Stimulated activated naive CD4-positive, alpha-beta T cell treated with Interleukin-2 at 50 U/mL for 16 hours (primary cell): ENCODE measurements at places on chromosomes 1 and 21.

- DNase-seq, result no peak
These were observed 61.3 kb downstream of the DMRTB1 start for GRCh38 chr1:53520481-53520880.

- DNase-seq, result no peak
These were observed 217.9 kb downstream of the NEGR1 start for GRCh38 chr1:72064196-72065075.

GRCh38 chr1:81808760-81809159 is 8.0 kb downstream of the ADGRL2 start:
- no peak for DNase-seq

DNA sequence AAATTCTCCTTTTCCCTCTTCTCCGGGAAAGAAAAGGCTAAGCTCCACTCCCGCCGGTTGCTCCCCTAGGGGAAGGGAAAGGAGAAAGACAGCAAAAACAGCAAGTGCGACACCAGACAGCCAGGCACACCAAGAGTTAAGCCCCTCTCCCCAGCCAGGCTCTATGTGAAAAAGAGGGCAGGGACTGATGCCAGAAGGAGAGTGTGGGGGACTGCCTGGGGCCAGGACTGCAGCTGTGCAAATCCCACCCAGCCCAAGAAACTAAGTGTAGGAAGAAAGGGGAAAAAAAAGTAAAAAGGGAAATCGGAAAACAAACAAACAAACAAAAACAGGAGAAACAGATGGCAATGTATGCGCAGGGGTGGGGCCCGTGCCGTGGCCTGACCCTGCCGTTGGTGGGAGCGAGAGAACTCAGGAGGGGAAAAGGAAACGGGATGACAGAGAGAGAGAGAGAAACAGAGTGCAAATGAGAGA is 27.7 kb upstream of the FMO1 start:
- DNase-seq, result no peak

DNA sequence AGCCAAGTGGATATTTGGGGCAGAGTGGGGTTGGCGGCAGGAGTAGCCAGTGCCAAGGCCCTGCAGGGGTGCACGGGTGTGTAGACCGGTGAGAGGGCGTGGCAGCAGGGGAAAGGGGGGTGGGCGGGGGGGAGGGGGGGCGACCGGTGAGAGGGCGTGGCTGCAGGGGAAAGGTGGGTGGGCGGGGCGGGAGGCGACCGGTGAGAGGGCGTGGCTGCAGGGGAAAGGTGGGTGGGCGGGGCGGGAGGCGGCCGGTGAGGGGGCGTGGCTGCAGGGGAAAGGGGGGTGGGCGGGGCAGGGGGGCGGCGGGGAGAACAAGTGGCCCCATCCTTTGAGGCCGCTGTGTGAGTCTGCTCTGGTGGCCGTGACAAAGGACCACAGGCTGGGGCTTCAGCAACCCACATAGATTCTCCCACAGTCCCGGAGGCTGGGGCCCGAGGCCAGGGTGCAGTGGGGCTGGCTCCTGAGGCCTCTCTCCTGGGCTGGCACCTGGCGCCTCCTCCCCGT is 25.8 kb downstream of the RRP1 start:
- DNase-seq, result no peak

DNA sequence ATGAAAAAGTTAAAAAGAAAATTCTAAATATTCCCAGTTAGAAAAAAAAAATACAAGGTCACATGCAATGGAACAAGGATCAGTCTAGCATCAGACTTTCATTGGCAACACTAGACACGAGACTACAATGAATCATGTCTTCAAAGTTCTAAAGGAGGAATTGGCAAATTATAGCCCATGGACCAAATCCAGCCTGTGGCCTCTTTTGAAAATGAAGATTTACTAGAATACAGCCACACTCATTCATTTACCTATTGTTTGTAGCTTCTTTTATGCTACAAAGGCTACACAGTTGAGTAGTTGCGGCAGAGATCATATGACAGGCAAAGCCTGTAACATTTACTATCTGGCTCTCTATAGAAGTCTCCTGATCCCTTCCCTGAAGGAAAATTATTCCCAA is 71.4 kb downstream of the MRPL39 start:
- no peak for DNase-seq

- DNase-seq, result no peak
These were observed 71.6 kb upstream of the PDC start for GRCh38 chr1:186532466-186532865.

DNA sequence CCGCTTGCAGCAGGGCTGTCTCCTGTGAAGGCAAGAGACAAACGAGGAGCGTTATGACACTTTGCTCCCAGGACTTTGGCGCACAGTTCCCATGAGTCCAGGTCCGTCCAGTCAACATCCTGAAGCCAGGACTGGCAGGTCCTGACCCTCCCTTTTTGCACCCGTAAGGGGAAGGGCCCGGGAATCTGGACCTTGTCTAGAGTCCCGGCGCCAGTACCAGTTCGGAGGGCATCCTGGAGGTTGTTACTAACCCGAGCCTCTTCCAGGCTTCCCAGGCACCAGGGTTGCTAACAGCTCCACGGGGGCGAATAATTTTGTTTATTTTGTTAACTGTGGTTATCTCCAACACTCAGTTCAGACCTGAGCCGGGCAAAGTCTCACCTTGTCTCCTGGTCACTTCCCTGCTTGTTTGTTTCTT is 682 bp upstream of the RWDD3 start:
- DNase-seq, result no peak

DNA sequence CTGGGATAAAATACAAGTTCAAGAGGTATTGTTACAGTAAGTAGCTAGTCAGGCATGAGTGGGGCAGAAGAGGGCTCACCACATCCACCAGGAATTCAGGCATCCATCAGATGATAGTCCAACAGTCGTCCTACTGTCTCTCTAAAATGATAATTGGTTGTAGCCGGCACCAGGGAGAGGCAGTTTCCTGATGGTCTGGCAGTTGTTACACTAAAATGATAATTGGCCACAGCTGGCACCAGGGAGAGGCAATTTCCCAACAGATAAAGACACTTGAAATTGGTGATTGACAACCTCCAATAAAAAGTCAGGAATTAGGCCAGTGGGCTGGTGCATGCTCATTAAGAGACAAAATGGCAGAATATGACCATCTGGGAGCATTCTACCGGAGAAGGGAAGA is 545.8 kb downstream of the AMY1C start:
- no peak for DNase-seq

DNA sequence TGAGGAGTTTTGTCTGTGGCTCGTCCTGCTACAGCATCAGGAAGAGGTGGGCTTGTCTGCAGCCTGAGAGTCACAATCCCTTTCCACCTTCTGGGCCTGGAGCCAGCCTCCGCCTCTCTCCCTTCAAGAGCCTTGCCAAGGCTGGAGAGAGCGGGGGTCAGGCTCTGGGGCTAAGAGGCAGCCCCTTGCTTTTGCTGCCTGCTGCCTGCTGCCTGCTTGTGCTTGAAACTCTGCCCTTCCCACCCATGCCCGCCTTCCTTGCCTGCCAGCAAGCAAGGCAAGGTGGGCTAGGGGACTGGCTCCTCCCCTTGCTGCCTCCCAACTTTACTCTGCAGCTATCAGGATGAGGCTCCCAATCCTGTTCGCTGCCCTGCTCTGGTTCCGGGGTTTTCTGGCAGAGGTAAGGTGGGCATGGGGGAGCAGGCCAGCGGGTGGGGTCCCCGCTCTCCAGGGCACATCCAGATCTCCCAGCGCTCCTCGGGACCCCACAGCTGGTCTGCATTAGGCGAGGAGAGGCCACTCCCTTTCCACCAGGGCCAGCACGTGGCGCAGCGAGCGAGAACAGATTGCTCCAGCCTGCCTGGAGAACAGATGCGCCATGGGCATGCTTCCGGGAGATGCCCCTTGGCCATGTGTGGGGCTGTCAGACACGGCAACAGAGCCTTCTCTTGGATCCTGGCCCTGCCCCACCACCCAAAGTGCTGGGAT is 7.5 kb upstream of the PTPN7 start:
- DNase-seq, result no peak

GRCh38 chr1:29883411-29883832 is 647.1 kb downstream of the PTPRU start:
- no peak for DNase-seq

GRCh38 chr21:26405735-26406361 is 167.2 kb downstream of the CYYR1 start:
- no peak for DNase-seq

- DNase-seq, result no peak
These were observed 7.0 kb downstream of the SLC30A2 start for GRCh38 chr1:26038904-26039303.

DNA sequence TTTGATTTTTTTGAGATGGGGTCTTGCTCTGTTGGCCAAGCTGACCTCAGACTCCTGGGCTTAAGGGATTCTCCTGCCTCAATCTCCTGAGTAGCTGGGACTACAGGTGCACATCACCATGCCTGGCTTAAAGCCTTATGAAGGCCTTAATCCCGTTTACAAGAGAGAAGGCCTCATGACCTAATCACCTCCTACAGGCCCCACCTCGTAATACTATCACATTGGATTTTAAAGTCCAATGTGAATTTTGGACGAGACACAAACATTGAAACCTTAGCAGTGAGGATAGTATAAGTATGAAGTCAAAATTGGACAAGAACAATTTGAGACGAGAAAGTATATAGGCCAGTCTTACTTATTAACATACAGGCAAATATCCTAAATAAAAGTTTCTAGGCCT is 73.9 kb downstream of the MAST2 start:
- no peak for DNase-seq

- DNase-seq, result no peak
These were observed 30.0 kb downstream of the MIS18A start for GRCh38 chr21:32248571-32249461.
